ENCODE measurements at places on chromosomes 3 and 15.

- DNase-seq: no peak
Observed at GRCh38 chr15:70426096-70426821, 328.5 kb upstream of the TLE3 start.

- DNase-seq: no peak
Observed at GRCh38 chr15:63517628-63518027, 13.2 kb downstream of the USP3 start.

- DNase-seq: no peak
Observed at GRCh38 chr3:52506266-52506966, 11.3 kb downstream of the STAB1 start.

DNA sequence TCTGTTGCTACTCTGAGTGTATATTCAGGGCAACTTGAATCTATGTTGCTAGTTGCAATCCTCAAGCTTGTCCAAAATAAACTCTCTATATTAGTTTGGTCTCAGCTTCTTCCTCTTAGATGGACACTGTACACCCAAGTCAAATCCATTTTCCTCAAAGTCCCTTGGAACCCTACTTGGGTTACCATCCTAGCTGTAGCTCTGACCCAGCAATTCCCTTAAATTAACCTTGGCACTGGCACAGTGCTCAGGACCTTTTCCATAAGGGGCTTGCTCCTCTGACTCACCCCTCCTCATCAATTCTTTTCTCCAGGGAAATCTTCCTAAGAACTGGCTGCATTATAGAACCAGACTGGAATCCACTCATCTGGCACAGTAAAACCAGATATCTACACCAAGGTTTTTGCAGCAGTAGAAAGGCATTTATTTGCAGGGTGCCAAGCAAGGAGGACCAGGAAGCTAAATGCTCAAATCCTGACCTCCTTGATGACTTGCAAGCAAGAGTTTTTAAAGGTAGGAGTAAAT lies 44.9 kb upstream of the B3GALNT1 start:
- DNase-seq: no peak

GRCh38 chr3:128415200-128415772 lies 51.4 kb downstream of the DNAJB8 start:
- no peak for DNase-seq

- no peak for DNase-seq
Observed at GRCh38 chr3:171192176-171192854, 165.8 kb upstream of the SLC2A2 start.

- DNase-seq: no peak
Observed at GRCh38 chr3:47159820-47160219, 4.1 kb downstream of the SETD2 start.

DNA sequence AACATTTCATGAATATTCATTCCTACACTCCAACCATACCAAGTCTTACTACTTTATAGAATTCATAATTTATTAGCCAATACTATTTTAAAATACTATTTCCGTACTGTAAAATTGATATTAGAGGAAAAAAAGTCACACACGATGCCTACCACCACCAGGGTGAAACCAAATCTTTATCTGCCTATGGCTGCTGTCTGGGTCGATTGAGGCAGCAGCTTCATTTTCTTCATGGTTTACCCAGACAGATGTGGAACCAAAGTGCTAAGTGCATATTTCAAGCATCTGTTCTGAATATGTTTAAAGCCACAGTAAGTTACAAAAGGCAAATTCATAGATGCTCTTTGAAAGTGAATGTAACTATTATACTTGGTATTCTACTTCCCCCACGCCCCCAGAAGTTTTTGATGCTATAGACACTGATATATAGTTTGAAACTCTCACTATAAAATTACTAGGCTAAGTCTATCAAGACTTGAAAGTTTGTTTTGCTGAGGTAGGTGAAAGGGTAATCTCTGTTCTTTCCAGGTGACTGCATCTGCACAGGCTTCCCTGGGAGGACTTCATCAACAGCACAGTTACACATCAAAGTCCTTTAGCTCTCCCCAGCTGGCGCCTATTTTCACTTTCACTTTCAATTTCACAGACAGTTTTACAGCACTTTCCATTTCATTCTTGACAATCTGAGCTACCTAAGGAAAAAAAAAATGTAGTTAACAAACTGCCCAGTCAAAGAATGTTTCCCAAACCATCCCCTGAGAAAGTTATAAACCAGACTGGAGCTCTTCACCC lies 113.9 kb downstream of the POLQ start:
- peak; percentile 48 for DNase-seq

DNA sequence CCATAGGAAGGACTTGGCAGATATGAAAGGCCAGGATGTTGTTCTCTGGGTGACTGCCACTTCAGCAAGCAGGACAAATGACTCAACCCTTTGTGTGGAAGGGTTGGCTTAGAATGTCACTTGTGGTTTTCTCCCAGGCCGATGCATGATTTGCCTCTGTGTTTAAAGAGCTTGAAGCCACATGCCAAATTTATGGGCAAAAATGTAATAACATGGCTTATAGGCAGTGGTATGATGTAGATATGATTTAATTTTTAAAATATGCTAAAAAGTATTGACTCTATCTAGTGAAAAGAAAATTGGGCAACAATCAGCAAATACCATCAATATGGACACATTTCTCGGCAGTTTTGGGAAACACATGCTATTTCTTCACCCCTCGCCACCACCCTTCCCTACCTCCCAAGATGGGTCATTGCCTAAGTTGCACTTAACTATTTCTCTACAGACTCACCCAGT lies 114.6 kb downstream of the CYP19A1 start:
- DNase-seq: no peak

GRCh38 chr15:35843498-35843897 lies 297.5 kb upstream of the DPH6 start:
- no peak for DNase-seq

- DNase-seq: no peak
Observed at GRCh38 chr3:132421832-132422231, 4.5 kb downstream of the DNAJC13 start.

- DNase-seq: no peak
Observed at GRCh38 chr15:41887893-41888292, 6.0 kb downstream of the SPTBN5 start.

DNA sequence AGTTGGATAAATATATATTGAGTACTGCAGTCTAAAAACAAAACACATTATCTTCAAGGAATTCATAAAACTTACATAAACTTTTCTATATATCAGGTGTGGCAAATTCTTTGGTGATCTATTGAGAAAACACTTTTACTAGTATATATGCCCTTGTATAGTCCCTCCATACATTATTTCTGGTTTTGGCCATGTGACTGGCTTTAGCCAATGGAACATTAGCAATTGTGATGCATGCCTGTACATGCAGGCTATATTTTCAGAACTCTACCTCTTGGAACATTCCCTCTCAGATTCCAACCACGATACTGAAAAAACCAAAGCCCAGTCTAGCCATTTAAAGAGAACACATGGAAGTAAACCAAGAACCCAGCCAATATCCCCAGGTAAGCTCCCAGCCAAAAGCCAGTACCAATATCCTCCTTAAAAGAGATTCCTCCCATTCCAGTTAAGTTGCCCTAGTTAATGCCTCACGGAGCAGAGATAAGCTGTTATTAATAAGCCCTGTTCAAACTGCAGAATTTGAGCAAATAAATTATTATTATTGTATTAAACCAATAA lies 152.8 kb downstream of the NEK10 start:
- DNase-seq: no peak

DNA sequence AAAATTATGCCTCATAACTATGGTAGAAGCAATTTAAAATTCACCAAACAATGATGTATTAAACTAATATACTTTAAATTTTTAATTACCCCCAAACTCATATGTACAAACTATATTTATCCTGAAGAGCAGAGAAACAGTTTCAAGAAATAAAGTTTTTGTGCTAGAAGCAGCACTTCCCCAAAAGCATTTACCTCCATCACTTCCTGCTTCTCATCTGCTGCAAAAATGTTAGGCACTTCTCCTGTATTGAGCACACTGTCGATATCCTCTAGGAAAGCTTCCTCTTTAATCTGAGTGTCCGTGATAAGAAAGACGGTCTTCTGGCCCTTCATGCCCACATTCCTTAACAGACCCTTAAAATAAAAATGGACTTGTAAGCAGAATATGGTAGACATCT lies 101.5 kb upstream of the ASB14 start:
- DNase-seq: no peak

DNA sequence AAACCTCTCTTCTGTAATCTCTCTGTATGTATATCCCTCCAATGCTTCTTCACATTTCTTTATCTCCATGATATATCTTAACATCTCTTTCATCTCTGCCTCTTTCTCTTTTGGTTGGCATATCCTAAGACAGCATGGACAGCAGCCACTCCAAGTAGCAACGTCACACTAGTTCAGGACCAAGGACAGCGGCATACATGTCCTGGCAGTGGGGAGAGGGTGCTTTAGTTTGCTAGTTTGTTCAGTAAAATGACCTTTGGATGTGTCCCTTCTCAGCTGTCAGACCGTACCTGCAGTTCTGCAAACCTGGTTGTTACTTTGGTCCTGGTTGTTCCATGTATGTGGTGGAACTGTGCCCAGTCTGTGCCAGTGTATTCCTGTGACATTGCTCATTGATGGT lies 225.6 kb upstream of the ROPN1 start:
- no peak for DNase-seq

GRCh38 chr3:56339244-56339643 lies 129.0 kb downstream of the ERC2 start:
- DNase-seq: no peak

- DNase-seq: no peak
Observed at GRCh38 chr3:184780981-184781515, 30.9 kb upstream of the VPS8 start.

- DNase-seq: no peak
Observed at GRCh38 chr15:67101911-67102598, 36.7 kb downstream of the SMAD3 start.

DNA sequence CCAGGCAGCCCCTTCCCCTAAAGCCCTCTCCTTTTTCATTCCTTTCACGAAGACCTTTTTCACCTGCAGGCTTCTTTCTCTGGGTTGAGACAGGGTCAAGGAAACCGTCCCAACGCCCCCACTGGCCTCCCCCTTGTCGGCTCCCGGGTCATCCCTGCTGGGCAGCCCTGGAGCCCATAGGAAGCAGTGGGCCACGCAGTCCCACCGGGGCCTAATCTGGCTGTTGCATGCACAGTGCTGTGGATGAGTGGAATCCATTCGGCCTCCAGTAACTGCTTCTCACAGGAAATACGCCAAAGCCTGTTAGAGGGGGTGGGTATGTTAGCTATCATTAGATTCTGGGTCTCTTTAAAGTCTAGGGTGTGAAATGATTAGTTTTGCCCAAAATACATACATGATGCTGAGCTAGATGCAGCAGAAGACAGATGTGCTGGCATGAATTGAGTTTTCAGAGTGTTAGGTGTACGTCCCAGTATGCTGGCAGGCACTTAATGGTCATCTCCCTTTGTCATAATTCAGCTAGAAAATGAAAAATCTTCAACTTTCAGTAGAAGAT lies 16.6 kb downstream of the LYSMD4 start:
- DNase-seq: no peak

- no peak for DNase-seq
Observed at GRCh38 chr3:107315141-107315540, 62.1 kb upstream of the CCDC54 start.

GRCh38 chr3:69500604-69501003 lies 114.7 kb upstream of the FRMD4B start:
- DNase-seq: no peak

DNA sequence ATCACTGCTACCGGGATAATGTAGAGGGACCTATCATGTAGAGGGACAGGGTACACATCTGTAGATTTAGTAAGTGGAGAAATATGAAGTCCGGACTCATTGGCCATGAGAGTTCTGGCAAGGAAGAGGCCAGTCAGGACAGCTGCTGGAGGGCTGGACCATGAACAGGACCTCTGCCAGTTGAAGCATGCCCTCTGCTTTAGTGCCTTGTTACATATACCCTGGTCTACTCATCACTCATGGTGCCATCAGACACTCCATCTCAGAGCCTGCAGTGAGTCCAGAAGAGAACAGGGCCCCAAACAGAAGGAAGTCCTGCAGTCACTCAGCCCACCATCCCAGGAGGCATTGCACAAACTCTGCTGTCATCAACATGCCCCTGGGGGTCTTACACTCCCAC lies 54.7 kb upstream of the CA12 start:
- DNase-seq: no peak

- no peak for DNase-seq
Observed at GRCh38 chr3:149588909-149589308, 68.9 kb downstream of the WWTR1 start.

DNA sequence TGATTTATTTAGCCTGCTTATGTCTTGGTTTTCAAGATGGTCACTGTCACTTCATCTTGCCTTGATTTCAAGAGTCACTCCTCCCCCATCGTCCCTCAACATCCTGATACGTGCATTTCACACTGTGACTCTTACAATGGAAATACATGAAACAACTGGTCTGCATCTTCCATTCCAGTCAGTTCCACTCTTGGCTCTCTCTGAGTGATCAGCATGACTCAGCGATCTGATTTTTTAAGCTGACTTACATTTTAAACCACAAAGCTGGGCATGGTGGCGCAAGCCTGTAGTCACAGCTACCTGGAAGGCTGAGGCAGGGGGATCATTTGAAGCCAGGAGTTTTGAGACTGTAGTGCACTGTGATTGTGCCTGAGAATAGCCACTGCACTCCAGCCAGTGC lies 271.2 kb upstream of the ROPN1 start:
- DNase-seq: no peak

DNA sequence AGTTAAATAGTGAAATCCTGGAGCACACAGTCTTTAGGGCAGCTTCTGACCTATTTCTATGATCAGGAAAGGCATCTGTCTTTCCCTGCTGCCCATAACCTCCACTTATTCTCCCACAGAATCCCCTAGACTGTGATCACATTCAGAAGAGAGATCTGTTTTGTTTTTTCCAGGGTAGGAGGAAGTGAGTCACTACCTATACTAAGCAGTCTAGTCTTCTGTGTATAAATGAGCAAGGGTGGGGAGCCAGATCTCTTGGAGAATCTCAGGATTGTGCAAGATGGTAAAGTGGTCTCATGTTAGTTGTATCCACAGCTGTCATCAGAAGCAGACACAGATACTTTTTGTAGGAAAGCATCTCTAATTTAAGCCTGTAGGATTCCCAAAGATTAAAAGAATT lies 11.8 kb upstream of the FBXO22 start:
- DNase-seq: no peak

GRCh38 chr15:90189781-90190467 lies 11.2 kb upstream of the SEMA4B start:
- DNase-seq: no peak

DNA sequence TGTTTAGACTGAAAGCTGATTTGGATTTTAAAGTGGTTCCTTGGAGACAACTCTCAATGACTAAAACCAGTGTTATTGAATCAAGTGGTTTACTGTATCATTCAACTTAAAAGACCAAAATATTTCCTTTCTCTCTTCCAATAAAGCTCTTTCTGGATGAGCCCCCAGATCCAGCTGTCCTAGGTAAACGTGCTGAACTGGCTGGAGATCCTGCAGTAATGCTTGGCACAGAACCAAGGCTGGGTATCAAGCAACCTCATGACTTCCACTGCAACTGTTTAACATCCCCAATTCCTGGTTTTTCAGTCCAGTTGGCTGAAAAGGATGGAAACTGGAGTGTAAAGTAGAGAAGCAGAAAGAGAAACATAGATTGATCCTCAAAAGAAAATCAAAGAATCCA lies 28.9 kb downstream of the SEC22C start:
- no peak for DNase-seq

Data from stimulated activated CD4-positive, alpha-beta T cell treated with anti-CD3 and anti-CD28 coated beads, Interleukin-2, amount 100 ng/mL, for 4 hours (primary cell).